ENCODE measurements at places on chromosomes 5 and 9.

- DNase-seq, result no peak
Measured at GRCh38 chr5:76456258-76456657, 53.2 kb downstream of the IQGAP2 start.

DNA sequence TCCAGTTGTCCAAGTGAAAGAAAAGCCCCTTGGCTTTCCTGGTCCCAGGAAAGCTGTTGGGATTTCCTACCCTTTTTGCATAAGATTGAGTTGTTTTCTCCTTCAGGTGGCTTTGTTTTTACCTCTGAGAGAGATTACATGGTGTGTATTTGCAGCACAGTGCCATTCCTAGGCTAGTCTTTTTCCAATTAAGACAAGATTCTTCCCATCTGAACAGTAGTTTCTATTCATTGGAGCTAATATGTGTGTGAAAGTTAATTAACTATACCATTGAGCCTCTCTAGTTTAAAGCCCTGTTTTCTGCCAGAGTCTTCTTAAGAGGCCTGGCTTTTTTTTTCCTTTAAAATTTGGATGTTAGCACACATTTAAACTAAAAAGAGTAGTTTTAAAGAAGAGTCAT, 20.1 kb downstream of the MSANTD3 start:
- no peak for DNase-seq

DNA sequence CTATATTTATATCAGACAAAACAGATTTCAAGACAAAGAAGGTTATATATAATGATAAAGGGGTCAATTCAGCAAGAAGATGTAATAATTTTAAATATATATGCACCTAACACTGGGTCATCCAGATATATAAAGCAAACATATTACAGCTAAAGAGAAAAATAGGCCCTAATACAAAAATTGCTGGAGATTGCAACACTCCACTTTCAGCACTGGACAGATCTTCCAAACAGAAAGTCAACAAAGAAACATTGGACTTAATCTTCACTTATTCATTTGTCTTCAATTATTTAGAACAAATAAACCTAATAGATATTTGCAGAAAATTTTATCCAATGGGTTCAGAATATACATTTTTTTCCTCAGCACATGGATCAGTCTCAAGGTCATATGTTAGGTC, 45.8 kb downstream of the MEIKIN start:
- DNase-seq, result no peak

DNA sequence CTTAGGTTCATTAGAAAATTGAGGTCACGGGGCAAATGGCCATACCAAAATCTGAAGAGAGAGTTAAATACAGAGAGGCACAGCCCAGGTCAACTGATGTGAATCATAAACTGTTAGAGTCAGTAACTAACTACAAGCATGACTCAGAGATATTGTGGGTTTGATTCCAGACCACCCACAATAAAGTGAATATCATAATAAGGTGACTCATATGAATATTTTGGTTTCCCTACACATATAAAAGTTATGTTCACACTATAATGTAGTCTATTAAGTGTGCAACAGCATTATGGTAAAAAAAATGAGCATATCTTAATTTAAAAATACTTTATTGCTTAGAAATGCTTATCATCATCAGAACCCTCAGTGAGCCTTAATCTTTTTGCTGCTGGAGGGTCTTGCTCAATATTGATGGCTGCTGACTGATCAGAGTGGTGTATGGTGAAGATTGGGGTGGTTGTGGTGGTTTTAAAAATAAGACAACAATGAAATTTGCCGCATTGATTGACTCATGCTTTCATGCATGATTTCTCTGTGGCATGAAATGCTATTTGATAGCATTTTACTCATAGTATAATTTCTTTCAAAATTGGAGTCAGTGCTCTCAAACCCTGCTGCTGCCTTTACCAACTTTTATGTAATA, 53.1 kb upstream of the EDIL3 start:
- DNase-seq, result no peak

- DNase-seq, result no peak
Measured at GRCh38 chr5:8229551-8229950, 360.6 kb downstream of the MTRR start.

DNA sequence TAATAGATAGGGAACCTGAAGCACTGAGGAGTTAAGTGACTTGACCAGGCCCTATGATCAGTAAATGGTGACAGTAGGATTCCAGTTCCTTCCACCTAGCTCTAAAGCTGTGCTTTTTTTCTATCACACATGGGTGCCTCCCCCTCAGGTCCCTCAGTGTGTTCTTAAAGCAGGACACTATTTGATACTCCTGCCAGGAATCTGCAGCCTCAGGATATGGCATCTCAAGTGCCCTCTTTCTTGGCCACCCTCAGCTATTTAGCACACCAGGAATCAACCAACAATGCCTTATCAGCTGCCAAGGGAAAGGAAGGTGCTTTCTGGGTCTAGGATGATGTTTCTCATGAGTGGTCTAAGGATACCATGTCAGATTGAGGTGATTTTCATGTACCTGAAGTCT, 49.1 kb downstream of the MACROH2A1 start:
- no peak for DNase-seq

- no peak for DNase-seq
Measured at GRCh38 chr5:169395136-169395535, 94.2 kb upstream of the SLIT3 start.

- DNase-seq, result no peak
Measured at GRCh38 chr5:115494570-115495289, 49.8 kb downstream of the FEM1C start.
